ENCODE measurements at places on chromosomes 13 and 19.

DNA sequence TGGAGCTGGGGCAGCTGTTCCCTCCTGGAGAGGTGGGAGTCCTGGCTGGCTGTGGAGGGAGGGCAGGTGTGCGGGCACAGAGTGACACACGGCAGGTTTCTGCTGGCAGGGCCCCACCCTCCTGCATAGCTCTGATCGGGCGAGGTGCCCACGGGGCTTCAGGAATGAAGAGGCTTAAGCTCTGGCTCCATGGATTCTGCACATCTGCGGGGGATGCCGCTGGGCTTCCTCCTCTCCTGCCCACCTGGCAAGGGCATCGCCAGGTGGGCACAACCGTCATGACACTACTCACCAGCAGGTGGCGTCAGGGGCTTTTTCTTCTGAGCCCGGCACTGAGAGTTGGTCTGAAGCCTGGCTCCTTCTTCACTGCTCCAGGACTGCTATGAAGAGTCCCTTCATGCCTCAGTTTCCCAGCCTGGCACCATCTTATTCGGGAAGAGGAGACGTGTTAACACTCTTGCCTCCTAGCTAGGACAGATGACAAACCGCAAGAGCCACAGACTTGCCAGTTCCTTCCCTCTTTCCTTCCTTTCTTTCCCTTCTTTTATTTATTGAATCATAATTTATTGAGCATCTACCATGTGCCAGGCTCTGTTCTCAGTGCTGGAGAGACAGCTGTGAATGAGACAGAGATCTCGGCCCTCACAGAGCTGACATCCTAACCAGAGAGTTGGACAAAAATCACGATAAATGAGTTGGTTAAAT lies 15.2 kb upstream of the PAK4 start:
- no peak for DNase-seq

DNA sequence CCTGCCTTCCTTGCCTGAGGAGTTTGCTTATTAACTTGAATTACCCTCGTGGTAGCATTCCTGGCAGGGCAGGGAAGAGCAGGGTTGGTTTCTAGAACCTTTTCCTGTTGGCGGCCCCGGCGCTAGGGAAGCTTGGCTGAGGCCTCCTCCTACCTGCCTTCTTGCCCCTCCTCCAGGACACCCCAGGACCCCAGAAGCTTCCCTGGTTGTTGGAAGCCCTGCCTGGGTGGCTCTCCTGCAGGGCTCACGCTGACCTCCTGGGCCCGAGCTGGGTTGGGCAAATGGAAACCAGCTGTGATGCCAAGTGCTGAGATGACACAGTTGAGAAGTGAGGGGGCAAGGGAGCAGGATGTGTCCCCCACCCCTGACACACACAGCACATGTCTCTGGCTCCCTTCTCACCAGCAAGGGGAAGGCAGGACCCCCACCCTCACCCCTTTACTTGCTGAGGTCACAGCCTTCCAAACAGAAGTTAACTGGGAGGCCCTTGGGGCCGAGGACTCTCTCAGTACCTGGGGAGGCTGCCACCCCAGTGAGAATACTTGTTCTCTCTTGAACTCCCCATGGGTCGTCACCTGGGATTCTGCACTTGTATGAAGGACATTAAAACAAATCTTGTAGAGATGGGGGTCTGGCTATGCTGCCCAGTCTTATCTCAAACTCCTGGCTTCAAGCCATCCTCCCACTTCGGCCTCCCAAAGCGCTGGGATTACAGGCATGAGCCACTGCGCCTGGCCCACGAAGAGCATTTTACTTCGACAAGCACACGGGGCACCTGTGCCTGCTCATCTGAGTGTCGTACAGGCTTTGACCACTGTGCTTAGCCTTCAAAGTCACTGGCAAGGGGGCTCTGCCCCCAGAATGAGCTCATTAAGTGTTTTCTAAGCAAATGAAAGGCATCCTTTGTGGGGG lies 10.5 kb downstream of the CEBPA start:
- no peak for DNase-seq

DNA sequence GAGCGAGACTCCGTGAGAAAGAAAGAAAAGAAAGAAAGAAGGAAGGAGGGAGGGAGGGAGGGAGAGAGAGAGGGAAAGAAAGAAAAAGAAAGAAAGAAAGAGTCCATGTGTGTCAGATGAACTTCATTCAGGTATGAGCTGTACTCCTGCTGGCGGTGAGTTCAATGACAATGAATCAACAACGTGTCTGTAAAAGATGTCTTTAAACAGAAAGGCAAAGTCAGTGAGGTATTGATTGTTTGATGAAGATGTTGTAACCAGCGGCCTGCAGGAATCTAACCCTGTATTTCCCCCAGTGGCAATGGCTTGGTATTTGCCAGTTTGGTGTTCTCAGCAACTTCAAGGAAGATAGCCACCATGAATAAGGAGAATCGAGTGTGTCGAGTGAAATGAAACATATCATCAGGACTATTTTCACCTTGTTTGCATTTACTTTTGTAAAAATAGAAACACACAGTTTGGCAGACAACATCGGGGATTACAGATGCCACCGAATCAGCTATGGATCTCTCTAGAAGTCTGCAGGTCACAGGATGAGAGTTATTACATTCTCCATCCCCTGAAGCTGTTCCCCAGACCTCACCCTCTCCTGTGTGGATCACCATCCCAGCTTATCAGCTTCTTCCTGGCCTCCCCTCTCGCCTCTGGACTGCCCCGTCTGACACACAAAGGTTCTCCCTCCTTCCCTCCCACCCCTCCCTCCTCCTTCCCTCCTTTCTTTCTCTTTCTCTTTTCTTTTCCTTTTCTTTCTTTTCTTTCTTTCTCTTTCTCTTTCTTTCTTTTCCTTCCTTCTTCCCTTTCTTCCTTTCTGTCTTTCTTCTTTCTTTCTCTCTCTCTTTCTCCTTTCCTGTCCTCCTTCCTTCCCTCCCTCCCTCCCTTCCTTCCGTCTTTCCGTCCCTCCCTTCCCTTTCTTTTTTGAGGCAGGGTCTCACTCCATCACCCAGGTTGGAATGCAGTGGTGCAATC lies 8.2 kb upstream of the SBK3 start:
- no peak for DNase-seq

- no peak for DNase-seq
Observed at GRCh38 chr13:75302071-75302698, 179.8 kb downstream of the TBC1D4 start.

DNA sequence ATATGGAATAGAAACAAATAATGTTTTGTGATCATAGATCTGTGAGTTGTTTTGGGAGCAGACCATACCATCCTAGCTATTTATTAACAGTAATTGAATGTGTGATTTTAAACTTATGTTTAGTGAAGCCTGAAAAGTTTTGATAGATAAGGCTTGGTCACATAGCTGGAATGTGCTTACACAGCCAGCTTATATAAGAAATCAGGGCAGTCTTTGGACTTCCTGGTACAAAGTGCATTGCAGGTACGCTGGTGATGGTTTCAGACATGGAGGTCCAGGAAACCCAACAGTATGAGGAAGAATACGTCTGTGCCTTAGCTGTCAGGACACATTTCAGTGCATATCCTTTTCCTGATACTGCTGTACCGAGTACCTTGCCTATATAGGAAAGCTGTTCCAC lies 2316.2 kb upstream of the PCDH20 start:
- DNase-seq = no peak

GRCh38 chr19:4690361-4690760 lies 20.2 kb upstream of the MYDGF start:
- no peak for DNase-seq

GRCh38 chr19:4493929-4494690 lies 22.0 kb downstream of the HDGFL2 start:
- no peak for DNase-seq

DNA sequence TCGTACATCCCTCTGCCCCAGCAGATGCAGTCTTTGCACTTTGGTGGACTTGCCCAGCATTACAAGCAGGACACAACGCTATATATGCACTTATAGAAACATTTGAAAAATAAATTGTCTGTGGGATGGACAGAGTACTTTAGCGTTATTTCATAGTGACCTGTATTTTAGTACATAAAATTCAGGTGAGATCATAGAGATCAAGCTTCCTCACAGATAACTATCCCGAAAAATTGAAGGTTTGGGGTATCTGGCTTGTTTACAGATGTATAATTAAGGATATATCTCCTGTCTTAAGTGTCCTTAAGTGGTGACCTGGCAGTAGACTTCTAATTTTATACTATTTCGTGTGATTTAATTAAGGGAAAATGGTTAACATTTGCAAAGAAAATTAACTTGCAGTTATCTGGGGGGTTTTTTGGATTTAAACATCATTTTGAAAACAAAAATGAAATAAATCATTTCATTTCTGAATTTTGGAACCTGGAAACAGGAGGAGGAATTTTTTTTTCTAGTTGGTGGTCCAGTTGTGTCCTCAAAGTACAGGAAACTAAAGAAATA lies 977 bp upstream of the MAB21L1 start:
- no peak for DNase-seq

- no peak for DNase-seq
Observed at GRCh38 chr13:73913751-73914518, 220.3 kb downstream of the KLF12 start.

DNA sequence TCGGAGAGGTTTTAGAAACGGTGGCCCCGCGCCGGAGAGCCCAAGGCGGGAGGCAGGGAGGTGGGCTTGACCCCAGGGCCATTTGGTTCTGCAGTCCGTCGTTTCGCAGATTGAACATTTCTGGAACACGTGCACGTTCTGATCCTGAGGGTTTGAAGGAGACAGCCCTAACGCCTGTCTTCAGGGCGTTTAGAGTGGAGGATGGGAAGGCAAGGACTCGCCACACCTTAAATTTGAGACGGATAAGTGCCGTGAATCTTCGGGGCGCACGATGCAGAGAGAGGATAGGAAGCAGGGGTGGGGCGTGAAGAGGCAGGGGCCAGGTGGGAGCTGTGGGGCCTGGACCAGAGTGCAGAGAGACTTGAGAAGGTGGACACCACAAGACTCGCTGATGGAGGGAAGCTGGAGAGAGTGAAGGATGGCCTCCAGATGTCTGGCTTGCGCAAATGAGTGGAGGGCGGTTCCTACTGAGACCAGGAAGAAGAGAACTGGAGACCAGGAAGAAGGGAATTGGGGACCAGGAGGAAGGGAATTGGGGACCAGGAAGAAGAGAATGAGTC lies 804 bp upstream of the MIER2 start:
- no peak for DNase-seq

GRCh38 chr13:102825921-102826706 lies 19.7 kb upstream of the ERCC5 start:
- no peak for DNase-seq

DNA sequence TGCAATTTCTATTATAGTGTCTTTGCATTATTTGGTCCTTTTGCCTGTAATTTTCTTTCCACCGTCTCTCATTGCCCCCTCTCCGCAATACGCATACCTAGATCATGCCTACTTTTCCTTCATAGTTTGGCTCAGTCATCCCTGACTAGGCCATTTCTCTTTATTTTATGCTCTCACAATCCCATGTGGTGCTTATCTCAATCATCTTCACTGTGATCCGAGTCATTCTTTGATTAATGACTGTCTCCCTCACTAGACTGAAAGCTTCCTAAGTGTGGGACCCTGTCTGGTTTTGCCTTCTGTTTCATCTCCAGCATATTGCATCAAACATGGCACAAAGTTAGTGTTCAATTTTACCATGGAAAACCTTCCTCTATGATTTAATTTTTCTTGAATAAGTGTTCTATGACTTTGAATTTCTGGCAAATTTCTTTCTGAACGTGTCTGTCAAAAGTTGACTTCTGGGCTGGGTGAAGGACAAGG lies 43.7 kb upstream of the OLFM4 start:
- no peak for DNase-seq

DNA sequence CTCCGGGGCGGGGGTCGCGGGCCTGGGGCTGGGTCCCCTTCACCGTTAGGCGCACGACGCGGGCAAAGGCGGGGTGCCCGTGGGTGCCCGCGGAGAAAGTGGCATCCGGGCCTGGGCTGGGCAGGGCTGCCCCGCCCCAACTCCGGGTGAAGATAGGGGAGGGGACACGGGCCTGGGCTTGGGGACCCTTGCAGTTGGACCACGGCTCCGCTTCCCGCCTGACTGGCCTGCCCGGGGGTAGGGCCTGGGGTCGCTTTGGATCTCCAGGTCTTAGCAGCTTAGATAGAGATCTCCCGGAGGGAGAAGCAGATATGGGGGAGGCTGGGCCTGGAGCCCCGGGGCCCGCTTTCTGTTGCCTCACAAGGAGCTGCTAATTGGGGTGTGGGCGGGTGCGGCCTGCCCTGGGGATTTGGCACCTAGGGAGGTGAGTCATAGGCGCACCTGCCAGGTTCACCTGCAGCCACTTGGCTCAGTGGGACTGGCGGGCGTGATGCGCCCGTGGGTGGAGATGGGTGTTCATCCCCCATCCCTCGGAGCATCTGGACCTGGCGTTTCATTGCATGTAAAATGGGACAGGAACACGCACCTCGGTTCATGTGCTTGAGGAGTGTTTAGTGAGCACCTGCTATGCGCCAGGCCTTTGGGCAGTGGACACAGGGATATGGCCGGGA lies 585 bp downstream of the MAP1S start:
- DNase-seq = no peak

DNA sequence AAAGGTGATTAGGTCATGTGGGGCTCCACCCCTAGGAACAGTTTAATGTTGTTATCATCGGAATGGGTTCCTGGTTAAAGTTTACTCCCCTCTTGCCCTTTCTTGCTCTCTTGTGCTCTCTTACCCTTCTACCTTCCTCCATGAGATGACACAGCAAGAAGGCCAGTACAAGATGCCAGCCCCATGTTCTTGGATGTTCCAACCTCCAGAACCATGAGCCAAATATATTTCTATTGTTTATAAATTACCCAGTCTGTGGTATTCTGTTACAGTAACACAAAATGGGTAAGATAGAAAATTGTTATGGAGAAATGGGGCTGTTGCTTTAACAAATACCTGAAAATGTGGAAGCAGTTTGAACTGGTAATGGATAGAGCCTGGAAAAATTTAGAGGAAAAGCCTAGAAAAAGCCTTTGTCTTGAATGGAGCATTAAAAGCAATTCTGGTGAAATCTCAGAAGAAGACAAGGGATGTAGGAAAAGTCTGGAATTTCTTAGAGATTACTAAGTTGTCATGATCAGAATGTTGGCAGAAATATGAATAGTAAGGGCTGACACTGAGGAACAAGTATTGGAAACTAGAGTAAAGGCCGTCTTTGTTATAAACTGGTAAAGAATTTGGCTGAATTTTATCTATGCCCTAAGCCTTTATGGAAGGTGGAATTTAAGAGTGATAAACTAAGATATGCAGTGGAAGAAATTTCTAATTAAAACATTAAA lies 53.5 kb upstream of the TSC22D1 start:
- no peak for DNase-seq

DNA sequence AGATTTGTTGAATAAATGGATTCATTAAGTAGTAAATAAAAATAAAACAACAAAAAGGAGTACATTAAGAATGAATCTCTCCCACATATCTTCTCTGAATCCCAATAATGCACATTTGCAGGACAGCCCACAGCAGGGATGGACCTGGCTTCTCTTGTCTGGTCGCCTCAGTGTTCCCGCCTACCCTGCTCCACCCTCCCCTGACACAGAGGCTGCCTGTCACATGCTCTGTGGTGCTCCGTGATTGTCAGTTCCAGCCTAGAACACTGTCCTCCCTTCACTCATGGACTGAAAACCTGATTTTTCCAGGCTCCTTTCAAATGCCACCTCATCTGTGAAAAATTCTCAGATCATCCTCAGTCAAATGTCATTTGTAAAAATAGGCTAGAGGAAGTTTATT lies 94.5 kb upstream of the GPR12 start:
- no peak for DNase-seq
